Aorta (tissue), 5 donors: ENCODE measurements at places on chromosomes 7 and 10. TPM values are rescaled to one million over a fixed set of nuclear protein-coding genes. Genes with fewer than 3 reads are reported as not detected.

- no peak for DNase-seq
Observed at GRCh38 chr7:68376131-68376661, 1222.1 kb upstream of the AUTS2 start.

DNA sequence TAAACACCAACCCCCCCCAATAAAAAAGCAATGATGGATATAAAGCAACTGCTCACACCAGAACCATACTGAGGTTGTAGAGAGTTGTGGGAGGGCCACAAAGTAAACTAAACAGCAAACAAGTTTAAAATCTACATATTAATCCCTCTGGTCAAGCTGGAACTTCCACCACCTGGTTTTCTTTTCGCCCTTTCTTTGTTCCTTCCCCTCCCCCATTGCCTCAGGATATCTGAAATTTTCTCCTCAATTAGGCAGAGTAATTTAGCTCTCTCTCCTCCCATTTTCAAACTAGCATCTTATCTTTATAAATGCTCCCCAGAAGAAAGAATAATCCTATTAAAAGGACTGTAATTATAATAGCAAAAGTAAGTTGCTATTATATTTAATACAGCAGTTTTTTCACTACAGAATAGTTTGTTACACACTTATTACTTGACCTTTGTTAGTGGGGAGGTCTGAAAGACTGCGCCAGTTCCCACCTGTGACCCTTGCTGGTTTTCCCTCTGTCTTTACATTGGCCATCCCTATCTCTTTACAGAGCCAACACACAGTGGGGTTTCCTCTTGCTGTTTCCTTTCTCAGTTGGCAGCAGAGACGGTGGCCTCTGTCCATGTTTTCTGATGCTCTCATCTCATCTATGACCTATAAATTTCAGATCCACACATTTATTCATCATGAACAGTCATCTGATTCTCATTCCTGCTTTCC, 235.4 kb downstream of the RNLS start:
- DNase-seq, result no peak

GPAM gene
- 13.7 TPM for total RNA-seq

GNAI1 gene
- total RNA-seq, result 17.9 TPM

GRCh38 chr7:37338966-37339365, 109.7 kb downstream of the ELMO1 start:
- no peak for DNase-seq

DNA sequence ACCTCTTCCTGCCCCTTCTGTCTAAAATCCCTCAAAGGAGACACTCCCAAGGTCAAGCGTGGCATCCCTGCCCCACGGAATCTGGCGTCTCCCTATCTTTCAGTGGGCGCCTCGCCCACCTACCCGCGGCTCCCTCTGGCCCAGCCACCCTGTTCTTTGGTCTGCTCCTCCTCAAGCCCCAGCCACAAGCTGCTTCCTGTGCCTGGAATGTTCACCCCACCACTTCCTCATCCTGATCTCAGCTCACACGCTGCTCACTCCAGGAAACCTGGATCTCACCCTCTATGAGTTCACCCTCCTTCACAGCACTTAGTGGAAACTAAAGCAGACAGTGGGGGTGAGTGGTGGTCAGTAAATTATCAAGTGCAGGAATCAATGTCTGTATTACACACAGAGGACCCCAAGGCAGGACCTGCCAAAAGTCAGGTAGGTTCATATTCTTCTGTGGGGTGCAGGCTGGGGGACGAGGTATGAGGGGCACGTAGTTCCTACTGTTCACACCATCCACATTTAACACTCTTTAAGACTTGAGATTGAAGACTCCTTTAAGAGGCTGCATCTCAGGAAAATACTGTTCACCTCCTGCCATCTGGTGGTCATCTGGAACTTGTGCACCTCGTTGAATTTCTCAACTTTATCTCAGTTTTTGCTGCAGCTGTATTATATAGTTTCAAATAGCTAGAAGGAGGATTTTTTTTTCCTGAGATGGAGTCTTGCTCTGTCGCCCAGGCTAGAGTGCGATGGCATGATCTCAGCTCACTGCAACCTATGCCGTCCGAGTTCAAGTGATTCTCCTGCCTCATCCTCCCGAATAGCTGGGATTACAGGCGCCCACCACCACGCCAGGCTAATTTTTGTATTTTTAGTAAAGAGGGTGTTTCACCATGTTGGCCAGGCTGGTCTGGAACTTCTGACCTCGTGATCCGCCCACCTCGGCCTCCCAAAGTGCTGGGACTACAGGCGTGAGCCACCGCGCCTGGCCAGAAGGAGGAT, 166.6 kb downstream of the ARHGAP21 start:
- DNase-seq, result no peak

DNA sequence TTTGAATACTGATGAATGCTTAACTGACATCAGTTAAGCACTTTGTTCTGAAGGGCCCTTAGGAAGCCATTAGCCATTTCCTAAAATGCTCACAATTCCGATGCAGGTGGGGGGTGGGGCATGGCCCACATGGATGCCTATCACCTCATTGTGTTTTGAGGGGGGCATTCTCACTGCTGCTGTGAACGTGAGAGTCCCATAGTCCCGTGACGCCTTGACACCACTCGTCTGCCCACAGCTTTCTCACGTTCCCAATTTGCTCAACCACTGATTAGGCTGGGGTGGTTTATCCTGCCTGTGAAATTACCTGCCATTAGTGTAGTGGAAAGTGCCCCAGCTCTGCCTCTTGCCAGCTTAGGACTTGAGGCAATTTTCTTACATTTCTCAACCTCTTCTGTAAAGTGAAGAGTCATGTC, 31.9 kb downstream of the DUSP5 start:
- no peak for DNase-seq

DNA sequence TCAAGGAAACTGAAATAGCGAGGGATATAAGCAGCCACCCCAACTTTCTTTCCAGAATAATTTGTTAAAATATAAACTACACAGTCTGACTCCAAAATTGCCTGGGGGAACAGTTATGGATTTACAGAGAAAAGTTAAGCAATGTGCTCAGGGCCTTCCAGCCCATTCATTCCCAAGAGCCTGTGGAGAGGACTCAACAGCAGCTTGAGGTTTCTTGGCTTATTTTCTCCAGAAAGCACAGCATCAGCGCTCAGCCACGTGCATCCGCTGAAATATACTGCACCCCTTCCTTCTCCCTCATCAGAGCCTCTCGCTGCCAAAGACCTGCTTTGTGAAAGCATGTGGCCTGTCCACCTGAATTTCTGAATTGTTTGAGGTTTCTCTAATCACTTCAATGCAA, 375.2 kb upstream of the VWC2 start:
- no peak for DNase-seq
